ENCODE measurements at places on chromosomes 6 and 20.

- no peak for DNase-seq
These were observed 8.6 kb downstream of the RAET1E start for GRCh38 chr6:149889326-149889725.

- no peak for DNase-seq
These were observed 91.7 kb upstream of the MAP3K4 start for GRCh38 chr6:160899671-160900430.

DNA sequence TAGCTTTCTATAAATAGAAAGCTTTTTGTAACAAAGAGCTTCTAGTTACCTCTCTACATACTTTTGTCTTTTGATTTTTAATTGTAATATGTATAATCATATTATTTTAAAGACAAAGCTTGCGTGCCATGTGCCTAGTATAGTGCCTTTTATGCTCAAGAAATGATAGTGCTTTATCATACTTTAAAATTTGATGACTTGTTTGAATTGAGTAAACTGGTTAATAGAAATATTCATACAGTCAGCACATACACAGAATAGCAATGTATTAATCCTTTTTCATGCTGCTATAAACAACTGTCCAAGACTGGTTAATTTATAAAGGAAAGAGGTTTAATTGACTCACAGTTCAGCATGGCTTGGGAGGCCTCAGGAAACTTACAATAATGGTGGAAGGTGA lies 313.0 kb downstream of the FRK start:
- no peak for DNase-seq

DNA sequence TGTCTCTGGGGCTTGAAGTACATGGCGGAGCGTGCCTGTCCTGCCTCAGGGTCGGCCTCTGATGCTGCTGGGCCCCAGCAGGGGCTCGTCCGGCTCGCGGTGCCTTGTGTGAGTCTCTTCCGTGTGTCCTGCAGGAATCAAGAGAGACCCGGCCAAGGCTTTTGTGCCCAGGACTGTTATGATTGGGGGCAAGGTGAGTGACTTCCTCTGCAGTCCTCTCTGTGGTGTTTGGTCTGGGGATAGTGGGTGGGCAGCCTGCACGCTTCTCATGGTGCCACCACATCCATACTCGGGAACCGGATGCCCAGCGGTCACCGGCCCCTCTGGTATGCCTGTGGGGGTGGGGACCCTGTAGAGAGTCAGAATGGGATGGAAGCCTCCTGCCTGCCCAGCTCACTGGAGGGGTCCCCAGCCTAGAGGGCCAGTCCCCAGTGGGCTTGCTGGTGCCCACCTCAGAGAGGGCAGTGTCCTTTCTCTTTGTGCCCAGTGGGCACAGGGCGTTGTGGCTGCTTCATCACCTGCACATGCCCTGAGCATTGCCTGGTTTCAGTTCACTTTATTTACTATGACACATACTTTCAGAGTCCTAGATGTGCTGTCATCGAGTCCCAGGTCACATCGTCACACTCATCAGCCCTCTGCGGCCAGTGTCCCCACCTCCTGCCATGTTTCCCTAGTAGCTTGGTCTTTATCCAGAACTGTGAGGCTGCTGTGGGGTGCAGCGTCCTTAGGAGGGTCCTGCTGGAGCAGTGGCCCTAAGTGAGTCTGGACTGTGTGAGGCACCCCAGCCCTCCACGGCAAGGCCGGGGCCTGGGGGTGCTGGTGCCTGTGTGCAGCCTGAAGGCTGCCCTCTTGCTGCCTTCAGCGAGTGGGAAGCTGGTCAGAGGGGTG lies 40.7 kb downstream of the PYGB start:
- DNase-seq: no peak

DNA sequence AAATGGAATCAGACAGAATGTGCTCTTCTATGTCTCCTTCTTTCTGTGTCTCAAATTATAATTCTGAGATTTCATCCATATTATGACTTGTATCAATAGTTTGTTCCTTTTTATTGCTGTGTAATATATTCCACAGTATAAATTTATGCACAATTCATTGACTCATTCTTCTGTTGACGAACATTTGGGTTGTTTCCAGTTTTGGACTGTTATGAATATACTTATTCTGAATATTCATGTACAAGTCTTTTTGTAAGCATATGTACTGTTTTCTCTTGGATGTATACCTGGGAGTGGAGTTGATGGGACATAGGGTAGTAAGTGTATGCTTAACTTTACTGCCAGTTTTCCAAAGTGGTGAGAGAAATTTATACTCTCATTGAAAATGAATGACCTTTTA lies 28.1 kb upstream of the TRAF3IP2 start:
- DNase-seq: no peak

DNA sequence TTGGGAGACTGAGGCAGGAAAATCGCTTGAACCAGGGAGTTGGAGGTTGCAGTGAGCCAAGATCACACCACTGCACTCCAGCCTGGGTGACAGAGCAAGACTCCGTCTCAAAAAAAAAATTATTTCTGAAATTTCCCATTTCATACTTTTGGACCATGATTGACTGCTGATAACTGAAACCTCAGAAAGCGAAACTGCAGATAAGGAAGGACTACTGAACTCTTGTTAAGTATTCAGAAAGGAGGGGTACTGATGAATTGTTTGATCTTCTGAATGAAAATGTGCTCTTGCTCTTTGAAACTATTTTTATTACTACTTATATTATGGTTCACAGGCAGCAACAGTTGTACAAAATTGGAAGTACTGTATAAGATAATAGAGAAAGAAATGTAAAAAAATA lies 69.0 kb downstream of the HDGFL1 start:
- no peak for DNase-seq

DNA sequence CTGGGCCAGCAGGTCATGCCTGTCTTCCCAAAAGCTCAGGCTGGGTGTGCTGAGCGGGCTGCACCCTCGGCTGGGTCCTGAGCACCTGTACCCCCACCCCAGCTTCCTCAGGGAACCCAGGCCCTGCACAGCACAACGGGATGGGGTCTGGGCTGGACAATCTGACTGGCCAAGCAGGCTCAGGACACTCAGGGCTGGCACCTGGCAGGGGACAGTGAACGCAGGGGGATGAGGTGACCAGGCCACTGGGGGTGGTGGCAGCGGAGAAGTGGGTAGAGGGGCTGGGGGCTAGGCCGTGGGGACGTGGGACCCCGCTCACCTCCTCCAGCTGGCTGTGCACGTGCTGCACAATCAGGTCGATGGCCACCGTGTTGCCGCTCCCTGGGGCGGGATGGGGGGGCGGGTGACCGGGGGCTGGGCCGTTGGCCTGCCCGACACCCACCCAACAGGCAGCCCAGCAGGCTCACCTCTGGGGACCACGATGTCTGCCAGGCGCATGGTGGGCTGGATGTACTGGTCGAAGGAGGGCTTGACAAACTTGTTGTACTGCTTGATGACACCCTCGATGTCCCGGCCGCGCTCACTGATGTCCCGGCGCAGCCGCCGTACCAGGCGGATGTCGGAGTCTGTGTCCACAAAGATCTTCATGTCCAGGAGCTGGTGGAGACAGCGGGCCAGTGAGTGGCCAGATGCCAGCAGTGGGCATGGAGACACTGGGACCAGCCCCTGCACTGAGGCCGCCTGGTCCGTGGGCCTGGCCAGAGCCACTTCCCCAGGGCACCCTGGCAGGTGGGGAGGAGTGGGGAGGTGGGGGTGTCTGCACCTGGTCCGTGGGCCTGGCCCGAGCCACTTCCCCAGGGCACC lies 11.9 kb downstream of the UCKL1 start:
- DNase-seq: no peak

- DNase-seq: no peak
These were observed 5.6 kb downstream of the SRSF3 start for GRCh38 chr6:36599791-36600209.

GRCh38 chr6:142810952-142811514 lies 133.9 kb downstream of the HIVEP2 start:
- no peak for DNase-seq

Data from frontal cortex (tissue), 4 donors.